AG09319 (cell line): ENCODE measurements at places on chromosomes 11 and 22.

GRCh38 chr11:30585125-30585891 is 845 bp downstream of the MPPED2 start:
- no peak for DNase-seq

DNA sequence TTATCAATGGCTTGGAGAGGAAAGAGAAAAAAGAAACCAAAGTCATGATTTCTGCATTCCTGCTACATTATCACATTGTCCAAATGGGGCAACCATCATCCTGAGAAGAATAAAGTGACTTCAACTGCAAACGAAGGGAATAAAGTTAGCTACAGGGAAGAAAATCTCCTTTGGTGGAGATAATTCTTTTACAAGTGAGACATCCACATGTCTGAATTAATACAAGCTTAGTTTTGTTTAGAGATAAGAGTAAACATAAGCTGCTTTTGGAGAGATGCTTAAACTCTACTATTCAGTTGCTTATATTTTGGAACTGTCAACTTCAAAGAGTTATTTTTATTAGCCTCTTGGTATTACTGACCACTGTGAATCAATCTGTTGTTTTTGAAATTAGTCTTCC is at the start of gene OR52L1:
TSS of gene OR52L1 (minus strand) at position 101 of the 400 bp plus-strand sequence. CDS start at position 46, 55 bp downstream.
- DNase-seq, result no peak

DNA sequence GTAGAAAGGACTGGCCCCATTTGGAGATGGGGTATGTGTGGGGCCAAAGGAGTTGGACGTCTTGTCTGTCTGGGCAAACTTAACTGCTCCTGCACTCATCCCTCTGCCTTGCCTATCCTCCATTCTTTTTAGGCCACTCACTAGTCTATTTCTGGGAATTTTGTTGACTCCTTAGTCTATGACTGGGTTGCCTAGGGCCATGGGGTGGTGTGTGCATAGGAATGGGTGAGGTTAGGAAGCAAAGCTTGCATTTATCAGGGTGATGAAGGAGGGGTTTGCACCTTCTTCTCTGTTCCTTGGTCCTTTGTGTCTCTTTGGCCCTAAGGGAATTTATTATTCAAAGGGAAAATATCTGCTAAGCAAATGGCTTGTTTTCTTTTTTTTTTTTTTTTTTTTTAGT is 80.9 kb upstream of the OR9Q1 start:
- DNase-seq, result no peak

- peak; percentile 88 for DNase-seq
Measured at GRCh38 chr11:34749666-34750659, 129.1 kb downstream of the EHF start.

DNA sequence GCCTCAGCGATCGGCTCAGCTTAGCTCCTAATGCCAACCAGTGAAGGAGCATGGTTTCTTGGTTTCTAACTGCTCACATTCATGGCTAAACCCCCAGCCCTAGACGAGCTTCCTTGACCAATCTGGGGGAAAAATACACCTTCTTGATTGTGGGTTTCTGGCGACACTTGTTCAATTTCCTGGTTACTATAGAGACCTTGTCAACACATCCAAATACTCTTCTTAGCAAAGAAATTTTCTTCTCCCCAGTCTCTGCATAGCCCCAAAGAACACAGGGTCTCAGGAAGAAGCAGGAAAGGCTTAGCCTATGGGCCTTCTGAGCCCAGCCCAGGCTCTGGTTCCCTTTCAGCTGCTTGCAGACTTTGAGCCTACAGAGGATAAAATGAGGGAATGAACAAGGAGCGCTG is 88.5 kb upstream of the SYT13 start:
- DNase-seq, result no peak

GRCh38 chr22:46910624-46911023 is 148.2 kb downstream of the TBC1D22A start:
- no peak for DNase-seq

- no peak for DNase-seq
Measured at GRCh38 chr11:75351791-75352587, 528 bp upstream of the ARRB1 start.

DNA sequence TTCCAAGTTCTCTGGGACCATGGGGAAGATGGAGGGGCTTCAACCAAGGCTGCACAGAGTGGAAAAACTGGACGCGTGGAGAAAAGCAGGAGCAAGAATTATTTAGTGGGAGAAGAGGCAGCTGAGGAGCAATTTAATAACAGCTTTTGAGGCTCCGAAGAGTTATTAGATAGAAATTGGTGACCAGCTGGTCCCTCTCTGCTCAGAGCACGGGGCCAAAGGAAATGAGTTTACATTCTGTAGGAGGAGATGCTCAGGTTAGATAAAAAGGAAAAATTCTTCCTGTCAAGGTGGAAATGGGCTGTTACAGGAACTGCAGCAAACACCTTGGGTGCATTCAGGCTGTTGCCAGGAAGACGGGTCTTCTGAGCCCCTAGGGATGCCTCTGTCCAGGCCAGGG is 47.0 kb upstream of the GALNT18 start:
- no peak for DNase-seq

DNA sequence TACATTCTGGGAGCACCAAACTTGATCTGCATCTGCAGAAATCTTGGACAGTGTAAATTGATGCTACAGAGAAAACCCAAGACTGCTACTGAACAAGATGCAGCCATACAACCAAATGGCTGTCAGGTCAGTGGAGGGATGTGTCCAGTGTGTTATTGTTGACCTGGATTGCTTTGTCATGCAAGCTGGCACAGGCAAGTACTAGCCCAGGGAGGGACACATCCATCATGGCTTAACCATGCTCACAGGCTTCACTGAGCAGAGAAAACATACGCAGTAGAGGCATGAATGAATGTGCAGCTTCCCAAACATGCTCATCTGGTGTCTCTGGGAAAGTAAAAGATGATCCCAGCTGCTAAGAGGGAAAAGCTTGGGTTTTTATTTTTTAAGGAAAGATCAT is 93.6 kb downstream of the MTNR1B start:
- no peak for DNase-seq

DNA sequence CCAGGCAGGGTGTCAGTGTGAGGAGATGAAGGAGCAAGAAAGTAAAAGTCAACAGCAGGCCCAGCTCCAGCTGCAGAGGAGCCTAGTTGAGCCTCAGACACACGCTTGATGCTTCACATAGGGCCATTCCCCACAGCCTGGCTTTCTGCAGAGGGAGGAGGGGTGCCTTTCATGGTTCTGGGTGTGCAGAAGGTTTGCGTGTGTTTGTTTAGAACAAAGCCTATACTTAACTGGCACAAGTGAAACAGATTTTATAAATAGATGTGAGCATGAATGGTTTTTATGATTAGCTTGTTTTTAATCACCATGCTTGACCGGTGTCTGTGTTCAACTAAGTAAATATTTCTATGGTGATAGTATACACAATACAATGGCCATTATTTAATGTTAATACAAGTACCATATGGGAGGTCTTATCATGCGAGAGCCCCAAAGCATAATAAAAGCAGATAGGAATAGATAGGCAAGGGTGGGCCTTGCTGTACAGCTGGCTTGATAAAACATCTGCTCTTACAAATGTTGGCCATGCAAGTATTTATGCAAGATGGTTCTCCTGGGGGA is 290.2 kb downstream of the ETS1 start:
- peak; percentile 59 for DNase-seq

DNA sequence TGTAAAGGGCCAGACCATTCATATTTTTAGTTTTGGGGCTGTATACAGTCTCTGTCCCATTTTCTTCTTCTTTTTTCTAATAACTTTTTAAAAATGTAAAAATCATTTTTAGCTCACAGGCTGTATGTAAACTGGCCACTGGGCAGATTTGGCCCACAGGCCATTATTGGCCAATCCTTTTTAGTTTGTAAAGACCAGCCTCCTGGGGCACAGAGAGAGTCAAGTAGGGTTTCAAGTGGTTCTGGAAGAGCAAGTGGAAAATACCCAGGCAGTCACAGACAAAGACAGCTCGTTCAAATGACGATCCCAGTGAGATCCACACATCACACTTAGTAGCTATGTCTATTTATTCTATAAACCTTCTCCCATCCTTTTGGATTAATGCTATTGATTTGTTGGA is 150.2 kb upstream of the ARHGAP20 start:
- DNase-seq, result no peak

DNA sequence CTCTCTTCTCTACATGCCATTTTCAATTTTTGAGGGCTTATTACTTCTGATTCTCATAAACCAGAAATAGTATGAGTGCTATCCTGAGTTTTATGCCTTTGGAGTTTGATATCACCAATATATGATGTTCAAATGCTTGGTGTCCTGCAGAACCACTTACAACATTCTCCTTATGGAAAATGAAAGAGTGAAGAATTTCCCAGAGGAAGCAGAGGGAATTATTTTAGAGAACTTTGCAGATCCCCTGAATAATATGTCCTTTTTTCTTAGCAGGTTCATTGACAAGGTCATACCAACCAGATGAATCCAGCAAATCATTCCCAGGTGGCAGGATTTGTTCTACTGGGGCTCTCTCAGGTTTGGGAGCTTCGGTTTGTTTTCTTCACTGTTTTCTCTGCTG is at the start of gene OR4D5:
TSS of gene OR4D5 (plus strand) at position 301 of the 400 bp plus-strand sequence. CDS start at position 301, 0 bp downstream.
- DNase-seq, result no peak

DNA sequence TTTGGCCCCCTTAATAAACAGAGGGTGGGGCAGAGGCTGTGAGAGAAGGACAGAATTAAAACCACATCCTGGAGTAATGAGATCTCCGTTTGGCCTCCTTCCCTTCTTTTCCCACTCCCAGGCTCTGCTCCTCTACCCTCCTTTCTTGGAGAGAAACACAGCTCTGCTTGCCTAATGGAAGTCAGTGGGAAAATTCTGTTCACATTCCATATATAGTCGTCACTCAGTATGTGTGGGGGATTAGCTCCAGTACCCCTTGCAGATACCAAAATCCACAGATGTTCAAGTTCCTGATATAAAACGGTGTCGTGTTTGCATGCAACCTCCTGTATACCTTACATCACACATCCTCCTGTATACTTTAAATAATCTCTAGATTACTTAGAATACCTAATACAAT is 37.6 kb upstream of the THY1 start:
- peak; percentile 84 for DNase-seq

GRCh38 chr11:47886096-47886495 is 37.9 kb upstream of the NUP160 start:
- DNase-seq, result no peak

DNA sequence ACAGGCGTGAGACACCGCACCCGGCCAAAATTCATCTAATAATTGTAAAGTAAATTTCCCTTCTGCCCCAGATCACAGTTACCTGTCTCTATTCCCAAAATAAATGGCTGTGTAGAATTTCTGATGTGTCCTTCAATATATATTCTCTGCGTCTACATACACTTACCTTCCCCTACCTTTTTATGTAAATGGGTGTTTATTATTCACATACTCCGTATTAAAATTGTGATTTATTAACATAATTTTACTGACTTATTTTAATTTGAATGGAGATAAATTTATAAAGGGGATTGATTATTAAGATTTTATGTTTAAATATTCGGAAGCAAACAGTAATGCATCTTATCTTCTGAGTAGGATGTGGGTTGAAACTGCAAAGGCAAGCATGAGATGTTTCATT is 16.4 kb upstream of the ZNF280A start:
- no peak for DNase-seq

DNA sequence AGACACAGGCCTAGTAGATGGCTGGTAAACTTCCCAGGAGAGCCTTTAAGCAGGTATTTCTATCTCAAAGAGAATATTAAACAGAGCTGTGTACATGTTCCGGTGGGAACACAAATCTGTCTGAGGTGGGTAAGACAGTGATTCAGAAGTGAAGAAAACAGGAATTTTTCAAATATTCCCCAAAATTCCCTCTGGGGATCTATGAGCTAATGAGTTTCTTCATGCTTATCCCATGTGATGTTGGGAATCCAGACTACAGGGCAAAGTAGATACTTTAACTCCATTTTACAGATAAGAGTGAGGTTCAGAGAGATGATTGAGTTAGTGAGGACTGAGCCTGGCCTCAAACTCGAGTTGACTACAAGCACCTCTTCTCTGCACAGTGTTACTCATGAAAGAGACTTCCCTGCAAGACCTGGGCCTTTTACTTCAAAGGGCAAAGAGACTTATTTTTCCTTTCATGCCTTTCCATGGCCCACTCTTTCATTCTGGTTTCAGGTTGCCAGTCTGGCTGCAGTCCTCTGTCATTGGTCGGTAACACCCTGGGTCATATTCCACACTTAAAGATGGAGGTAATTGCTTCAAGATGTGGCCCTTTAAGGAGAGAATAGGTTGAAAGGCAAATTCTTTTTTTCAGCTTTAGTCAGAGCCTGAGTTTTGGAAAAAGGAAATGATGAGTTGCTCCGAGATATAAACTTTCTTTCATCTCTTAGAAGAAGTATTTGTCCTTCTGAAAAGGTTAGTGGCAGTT is 70.1 kb downstream of the CYB5R2 start:
- DNase-seq, result peak; percentile 75

DNA sequence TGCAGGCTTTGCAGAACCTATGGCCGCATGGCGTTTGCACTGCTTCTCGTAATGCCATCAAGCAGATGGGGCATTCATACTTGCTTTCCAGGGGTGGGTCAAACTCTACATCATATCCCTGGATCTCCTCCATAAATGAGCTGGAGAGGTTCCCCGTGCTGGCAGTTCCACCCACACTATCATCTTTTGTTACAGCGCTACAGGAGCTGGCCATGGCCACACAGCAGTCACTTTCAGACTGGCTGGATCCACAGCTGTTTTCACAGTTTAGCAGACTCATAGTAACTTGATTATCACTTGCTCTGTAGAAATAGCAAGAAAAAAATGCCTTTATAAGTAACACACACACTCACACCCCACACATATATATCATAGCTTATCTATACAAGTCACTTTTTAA is 8.8 kb downstream of the TRAF6 start:
- no peak for DNase-seq

GRCh38 chr11:47366020-47366490 is 12.3 kb downstream of the SPI1 start:
- no peak for DNase-seq

- DNase-seq, result no peak
Measured at GRCh38 chr11:45366619-45367190, 80.6 kb upstream of the SYT13 start.

- DNase-seq, result no peak
Measured at GRCh38 chr22:39960791-39961746, 872 bp downstream of the TMA7B start.

GRCh38 chr22:26691377-26691716 is 34.0 kb downstream of the MIAT start:
- DNase-seq, result no peak

- DNase-seq, result no peak
Measured at GRCh38 chr22:33126881-33127280, 68.7 kb upstream of the SYN3 start.

- no peak for DNase-seq
Measured at GRCh38 chr11:11806074-11806473, 35.7 kb upstream of the USP47 start.

GRCh38 chr11:72781313-72782080 is 12.3 kb downstream of the STARD10 start:
- no peak for DNase-seq
